ENCODE measurements at places on chromosomes 2 and 18. TPM values are rescaled to one million over a fixed set of nuclear protein-coding genes. Genes with fewer than 3 reads are reported as not detected.

EPHA4 gene
- total RNA-seq: 1.8 TPM

- no peak for DNase-seq
Observed at GRCh38 chr2:67828066-67828465, 234.7 kb downstream of the C1D start.

CNTNAP5 gene
- total RNA-seq: not detected

- peak; percentile 5 for DNase-seq
Observed at GRCh38 chr2:24793761-24794435, 673 bp downstream of the CENPO start.

DNA sequence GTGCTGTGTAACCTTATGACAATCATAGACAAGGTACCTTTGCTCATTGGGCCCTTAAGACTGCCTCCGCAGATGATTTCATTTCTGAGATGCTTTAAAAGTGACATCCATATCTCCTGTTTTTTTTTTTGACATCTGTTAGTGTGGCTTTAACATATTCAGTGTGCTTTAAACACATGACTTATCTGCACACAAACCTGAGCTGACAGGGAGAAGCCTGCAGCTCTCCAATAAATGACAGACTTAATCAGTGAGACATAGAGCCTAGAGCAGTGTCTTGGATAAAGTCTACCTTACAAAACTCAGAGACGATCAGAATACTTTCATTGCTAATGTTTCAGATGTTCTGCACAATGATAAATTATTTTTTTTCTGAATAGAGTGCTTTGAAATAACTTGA is 130.7 kb downstream of the UBE2E3 start:
- no peak for DNase-seq

GRCh38 chr2:106996171-106996769 is 110.3 kb upstream of the ST6GAL2 start:
- DNase-seq: no peak

DES gene
- not detected for total RNA-seq

DNA sequence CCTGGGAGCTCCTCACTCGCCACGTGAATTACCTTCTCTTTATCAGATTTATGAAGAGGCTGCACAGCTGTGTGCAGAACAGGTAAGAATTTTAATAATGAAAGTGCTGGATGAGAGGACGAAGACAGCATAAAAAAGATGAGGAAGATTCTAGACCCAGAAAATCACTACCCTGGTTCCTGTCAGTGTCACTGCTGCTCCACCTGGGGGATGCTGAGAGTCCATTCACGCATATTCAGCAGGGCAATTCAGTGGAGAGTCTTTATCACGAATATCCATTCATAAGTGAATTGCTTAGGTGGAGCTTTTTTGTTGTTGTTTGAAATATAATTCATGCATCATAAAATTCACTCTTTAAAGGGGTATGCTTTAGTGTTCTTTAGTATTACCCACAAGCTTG is 52.0 kb downstream of the MRPL33 start:
- DNase-seq: no peak

DNA sequence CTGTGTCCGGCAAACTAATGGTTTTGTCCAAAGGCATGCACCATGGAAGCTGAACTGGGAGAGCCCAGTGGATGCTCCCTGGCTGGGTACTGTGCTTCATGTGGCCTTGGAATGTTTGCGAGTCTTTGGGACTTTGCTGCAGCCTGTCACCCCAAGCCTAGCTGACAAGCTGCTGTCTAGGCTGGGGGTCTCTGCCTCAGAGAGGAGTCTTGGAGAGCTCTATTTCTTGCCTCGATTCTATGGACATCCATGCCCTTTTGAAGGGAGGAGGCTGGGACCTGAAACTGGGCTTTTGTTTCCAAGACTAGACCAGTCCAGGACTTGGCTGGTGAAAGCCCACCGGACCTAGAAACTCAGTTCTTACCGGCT is 1.7 kb downstream of the MARS2 start:
- no peak for DNase-seq

HTR2B gene
- not detected for total RNA-seq

GRCh38 chr2:205967391-205968075 is 118.4 kb downstream of the INO80D start:
- DNase-seq: no peak

- DNase-seq: no peak
Observed at GRCh38 chr2:40184551-40184950, 267.3 kb downstream of the SLC8A1 start.

DNA sequence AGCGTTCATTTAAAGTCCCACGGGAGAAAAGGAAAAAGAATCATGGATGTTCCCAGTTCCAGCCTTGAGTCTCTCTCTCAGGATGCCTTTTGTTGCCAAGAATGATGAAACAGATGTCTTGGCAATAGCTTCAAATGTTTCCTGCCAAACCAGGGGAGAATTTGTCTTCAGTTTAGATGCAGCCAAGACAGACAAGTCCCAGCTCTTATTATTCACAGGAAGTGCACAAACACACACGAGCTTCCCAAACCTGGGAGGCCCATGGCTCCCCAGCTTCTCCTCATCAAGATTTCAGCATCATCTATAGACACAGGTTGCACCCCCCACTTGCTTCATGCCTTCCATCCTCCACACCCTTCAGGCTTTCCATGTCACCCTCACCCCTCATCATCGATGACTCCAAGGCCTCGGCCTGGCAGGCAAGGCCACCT is 45.9 kb downstream of the HS1BP3 start:
- no peak for DNase-seq

GRCh38 chr18:35458271-35458670 is 39.5 kb downstream of the INO80C start:
- no peak for DNase-seq

- no peak for DNase-seq
Observed at GRCh38 chr2:166334805-166335204, 40.9 kb downstream of the SCN9A start.

TLX2 gene
- total RNA-seq: not detected

DNPEP gene
- 112 TPM for total RNA-seq

DNA sequence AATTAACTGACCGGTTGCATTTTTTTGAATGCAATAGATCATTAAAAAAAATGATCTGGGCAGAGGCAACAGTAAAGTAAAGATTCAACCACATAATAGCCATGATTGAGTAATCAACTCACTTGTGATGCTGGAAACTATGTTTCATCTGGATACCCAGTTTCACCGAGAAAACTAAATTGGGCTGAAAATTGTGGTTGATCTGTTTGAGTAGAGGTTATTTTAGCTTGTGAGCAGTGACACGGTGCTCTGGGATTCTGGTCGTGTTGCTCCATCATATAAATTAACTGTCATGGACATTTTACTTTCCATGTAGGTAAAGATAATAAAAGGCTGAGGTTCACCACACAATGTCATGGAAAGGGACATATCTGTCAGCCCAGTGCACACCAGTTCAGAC is 58.7 kb downstream of the CD226 start:
- DNase-seq: peak; percentile 52

ITGB1BP1 gene
- 117 TPM for total RNA-seq

DNA sequence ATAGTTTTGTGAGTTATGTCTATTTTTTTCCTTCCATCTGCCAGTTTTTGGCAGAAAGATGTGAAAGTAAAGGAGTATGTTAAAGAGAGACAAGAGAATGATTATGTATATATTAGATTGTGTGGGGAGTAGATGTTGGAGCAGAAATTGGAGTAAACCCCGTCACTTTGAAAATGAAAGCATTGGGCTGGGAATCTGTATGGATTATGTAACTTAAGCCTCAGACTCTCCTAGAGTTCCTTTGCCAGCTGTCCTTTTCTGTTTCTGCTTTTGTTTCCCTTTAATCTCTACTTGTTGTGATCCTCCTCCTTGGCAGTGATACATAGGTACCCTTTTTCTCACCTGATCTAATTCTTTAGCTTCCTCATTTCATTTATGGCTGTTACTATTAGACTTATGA is 19.2 kb downstream of the CCDC138 start:
- no peak for DNase-seq

DNA sequence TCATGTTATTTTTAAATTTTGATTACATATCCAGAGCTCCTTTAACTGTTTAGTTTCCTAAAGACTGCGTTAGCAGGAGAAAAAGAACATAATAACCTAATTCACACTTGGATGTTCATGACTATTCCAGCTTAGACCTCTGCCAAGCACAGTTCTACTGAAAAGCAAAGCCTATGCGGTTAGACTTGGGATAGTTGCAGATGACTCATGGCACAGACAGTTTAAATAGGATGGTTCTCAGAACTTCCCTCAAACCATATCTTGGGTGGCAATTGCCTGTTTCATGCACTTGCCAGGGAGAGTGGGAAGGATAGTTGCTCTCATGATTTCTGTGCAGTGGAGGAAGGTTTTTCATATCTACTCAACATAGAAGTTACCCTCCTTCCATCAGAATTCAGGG is 149.7 kb upstream of the KLHL29 start:
- DNase-seq: no peak

DNA sequence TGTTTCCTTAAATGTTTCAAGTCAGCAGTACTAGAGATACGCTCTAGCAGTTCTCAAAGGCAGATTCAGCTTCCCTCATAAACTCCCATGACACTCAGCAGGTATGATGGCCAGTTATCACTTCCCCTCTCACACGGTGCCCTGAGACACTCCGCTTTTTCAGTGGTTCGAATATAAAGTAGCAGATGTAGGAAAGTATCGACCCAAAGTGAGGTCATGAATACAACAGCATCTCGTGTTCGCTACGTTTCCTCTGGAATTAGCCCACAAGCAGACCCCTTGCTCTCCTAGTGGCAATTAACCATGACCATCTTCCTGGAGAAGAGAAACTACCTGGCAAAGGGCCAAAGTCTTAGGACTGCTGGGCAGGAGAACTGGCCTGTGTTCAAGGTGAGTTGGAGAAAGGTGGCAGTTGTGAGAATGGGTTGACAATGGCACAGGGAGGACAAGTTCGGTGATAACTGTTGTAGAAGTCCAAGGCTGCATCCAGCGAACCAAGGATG is 9.3 kb upstream of the AGBL5 start:
- DNase-seq: no peak

DNA sequence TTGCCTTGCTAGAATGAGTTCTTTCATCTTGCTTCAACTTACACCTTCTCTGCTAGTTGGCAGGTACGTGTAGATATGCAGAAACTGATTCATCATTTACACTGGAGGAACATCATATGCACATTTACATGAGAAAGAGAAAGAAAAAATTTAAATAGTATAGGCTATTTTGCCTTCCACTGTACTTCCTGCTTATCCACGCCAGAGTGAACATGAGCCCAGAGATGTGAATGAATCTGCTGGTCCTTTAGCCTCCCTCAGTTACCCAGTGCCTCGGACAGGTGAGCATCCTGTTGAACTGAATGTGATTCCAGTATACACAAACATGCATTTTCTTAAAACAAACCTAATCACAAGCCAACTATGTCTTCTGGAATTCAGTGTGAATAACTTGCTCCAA is 83.6 kb downstream of the SESTD1 start:
- DNase-seq: no peak

GRCh38 chr2:181755181-181755580 is 74.9 kb upstream of the NEUROD1 start:
- DNase-seq: no peak

IL36A gene
- total RNA-seq: not detected

DNA sequence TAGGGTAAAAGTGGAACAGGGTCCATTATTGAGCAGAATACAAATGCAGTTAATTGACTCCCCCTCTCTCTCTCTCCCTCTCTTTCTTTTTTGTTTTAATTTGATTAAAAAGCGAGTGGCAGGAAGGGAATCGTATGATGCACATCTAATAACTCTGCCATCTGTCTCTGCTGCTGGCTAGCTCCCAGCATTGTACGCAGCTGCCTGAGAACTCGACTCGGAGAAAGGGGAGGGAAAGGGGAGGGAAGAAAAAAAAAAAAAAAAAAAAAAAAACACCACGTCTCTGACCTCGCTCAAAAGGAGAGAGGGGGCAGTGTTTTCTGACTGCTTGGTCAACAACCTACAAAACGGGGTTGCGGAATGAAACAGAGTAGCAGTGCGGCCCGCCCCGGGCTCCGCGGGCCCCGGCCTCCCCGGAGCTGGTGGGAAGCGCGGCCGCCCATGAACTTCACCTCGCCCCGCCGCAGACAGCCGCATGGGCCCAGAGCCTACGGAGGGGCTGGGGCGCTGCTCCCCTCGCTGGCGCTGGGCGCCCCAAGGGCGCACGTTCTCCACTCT is 265.7 kb downstream of the TCF4 start:
- peak; percentile 23 for DNase-seq

SH3RF3 gene
- 2.3 TPM for total RNA-seq

MREG gene
- 10.9 TPM for total RNA-seq

DNA sequence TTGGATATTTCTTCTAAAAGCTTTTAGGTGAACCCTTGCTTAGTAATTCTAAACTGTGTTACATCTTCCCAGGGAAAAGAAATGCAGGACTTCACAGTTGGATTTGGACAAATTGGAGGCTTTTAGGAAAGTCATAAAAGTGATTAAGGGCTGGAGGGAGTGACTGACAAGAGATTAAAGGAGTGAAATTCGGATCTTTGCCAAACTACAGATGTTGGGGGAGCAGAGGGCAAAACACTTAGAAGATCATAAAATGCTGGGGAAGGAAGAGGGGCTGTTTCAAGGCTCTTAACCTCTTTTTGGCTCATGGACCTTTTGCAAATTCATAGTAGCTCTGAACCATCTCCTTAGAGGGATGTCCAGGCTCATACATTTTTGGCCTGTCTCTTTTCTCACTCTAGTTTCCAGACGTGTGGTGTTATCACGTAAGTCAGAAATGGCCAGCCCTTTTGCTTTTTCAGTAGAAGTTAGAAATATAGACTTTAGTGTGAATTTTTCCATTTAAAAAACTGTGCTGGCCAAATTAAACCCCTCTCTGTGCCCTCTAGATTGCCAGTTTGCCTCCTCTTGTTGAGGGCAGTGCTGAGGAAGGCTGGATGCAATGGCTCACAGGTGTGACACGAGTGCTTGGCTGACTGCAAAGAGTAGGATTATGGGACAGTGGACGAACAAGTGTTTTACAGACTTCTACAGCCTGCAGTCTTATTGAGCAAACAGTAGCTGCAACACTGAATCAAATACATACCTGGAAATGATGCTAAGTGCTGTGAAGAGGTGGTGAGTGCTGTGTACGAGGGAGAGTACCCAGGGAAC is 109.9 kb downstream of the LYPD6B start:
- no peak for DNase-seq

DNA sequence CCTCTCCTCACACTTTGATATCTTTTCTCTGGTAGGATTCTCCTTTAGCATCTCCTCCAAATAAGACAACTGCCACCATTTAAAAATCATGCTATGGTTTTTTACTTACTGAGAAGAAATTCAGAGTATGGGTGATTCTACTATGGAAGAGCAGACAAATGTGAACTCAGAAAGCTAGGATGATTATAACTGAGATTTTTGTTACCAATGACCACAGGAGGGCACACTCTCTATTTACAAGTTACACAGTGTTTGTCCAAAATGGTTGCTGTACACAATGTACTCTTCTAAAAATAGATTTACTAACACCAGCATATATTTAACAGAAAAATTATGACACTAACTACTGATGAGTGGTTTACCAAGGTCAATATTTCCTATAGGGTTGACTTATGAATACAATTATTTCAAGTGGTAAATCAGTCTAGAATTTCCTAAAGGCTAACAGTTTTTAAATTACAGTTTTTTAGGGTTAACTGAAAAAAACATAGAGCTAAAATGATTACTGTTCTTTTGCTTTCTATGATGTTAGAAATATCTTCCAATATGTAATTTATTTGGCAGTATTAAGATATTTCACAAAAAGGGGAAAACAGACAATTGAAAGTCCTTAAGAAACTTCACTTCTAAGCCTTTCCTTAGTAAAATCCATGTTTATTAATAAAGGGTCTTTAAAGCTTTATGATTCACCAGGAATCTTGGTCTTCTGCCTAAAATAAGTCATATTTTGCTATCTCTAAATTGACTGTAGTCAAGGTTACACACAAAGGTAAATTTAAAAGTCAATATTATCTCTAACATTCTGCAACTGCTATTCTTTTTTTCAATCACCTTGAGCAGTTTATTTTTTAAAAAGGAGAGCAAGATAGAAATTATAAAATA is 57.2 kb downstream of the MAP4K3 start:
- no peak for DNase-seq

Measured in activated CD8-positive, alpha-beta T cell treated with anti-CD3 and anti-CD28 coated beads for 36 hours (primary cell).